ENCODE measurements at places on chromosomes 5 and 9. TPM values are rescaled to one million over a fixed set of nuclear protein-coding genes. Genes with fewer than 3 reads are reported as not detected.

Gene KLHL3
- 14.2 TPM for total RNA-seq

Gene SLC6A3
- 0.85 TPM for total RNA-seq

Gene PCDHB4
- total RNA-seq, result 3.3 TPM

Gene CMYA5
- total RNA-seq, result 12.3 TPM

Gene ZCCHC7
- total RNA-seq, result 15.1 TPM

Gene HSPA5
- 382 TPM for total RNA-seq

Gene DEPDC1B
- total RNA-seq, result 3.1 TPM

Gene LOX
- total RNA-seq, result 45.2 TPM

Gene BAG1
- total RNA-seq, result 84.1 TPM

Gene KCTD16
- total RNA-seq, result 0.63 TPM

GRCh38 chr5:125179612-125180011 is 433.2 kb upstream of the ZNF608 start:
- DNase-seq, result no peak
- no peaks in the 10 kb centered on the region for H3K36me3 ChIP-seq
- H3K27me3 ChIP-seq, result no peaks in the 10 kb centered on the region
- H3K27ac ChIP-seq, result no peak overlapping the region

DNA sequence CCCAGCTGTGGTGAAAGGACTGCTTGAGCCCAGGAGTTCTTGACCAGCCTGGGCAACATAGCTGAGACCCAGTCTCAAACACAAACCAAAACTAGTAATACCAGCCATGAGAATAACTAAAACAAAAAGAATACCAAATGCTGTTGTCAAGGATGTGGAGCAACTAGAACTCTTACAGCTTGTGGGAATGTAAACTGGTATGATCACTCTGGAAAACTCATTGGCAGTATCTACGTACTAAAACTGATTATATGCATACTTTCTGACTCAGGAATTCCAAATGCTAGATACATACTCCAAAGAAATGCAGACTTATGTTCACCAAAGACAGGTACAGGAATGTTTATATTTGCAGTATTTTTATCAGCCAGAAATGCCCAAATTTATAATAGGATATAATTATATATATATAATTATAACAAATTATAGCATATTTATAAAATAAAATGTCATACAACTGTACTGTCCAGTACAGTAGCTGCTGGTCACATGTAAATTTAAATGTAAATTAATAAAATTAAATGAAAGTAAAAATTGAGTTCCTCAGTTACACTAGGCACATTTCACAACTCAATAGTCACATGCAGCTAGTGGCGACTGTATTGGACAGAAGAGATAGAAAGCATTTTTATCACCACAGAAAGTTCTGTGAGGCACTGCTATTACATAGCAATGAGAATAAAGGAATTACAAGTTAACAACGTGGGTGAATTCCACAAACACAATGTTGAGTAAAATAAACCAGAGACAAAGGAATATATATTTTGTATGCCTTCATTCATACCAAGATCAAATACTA is 118.5 kb downstream of the GNAQ start:
- H3K4me3 ChIP-seq, result no peak overlapping the region
- no peaks in the 10 kb centered on the region for H3K36me3 ChIP-seq
- no peak for DNase-seq
- peaks cover 12% of the 10 kb centered on the region for H3K4me1 ChIP-seq

DNA sequence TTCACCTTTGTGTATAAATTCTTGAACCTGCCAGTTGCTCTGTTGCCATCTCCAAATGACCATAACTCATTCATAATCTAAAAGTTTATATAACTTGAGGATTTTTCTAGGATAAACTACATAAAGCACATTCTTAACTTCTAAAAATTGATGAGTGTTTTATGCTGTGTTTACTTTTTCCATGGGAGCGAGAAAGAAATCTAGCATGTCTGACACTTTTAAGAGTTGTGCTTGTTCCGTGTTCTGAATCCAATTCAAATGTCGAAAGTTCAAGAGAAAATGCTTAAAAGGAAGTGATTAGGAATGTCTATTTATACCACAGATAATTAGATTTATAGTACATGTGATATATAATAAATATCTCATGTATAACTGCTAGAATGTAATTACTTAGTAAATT is 154.4 kb downstream of the DEPDC1B start:
- no peaks in the 10 kb centered on the region for H3K27me3 ChIP-seq
- H3K36me3 ChIP-seq, result no peaks in the 10 kb centered on the region
- no peak overlapping the region for H3K27ac ChIP-seq
- DNase-seq, result no peak
- no peak overlapping the region for H3K4me3 ChIP-seq
- H3K4me1 ChIP-seq, result no peaks in the 10 kb centered on the region

- no peaks in the 10 kb centered on the region for H3K36me3 ChIP-seq
- DNase-seq, result no peak
- H3K4me3 ChIP-seq, result no peak overlapping the region
Measured at GRCh38 chr9:77707383-77708063, 59.4 kb upstream of the GNA14 start.

GRCh38 chr9:131668439-131669268 is 71.2 kb downstream of the RAPGEF1 start:
- peaks cover 5% of the 10 kb centered on the region for H3K4me1 ChIP-seq
- H3K4me3 ChIP-seq, result no peak overlapping the region
- no peaks in the 10 kb centered on the region for H3K27me3 ChIP-seq
- H3K36me3 ChIP-seq, result no peaks in the 10 kb centered on the region
- peak; percentile 75 for DNase-seq

DNA sequence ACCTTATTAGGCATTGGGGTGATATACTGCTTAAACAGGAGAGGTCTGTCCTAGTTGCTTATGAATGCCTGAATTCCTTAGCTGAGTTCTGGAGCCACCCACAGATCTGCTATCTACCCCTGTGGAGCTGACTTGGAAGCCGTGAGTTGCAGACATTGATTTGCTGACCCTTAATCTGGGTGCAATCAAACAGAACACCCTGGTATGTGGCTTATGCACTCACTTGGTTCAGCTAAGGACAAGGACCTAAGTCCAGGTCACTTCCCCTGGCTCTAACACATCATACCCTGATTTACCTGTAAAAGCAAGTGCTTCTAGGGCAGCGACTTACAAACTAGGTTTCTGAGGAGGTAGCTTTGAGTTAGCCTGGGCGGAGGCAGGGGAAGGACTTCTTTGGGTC is 41.6 kb upstream of the TLR4 start:
- no peak overlapping the region for H3K4me3 ChIP-seq
- no peaks in the 10 kb centered on the region for H3K27me3 ChIP-seq
- DNase-seq, result no peak
- H3K27ac ChIP-seq, result no peak overlapping the region
- H3K36me3 ChIP-seq, result no peaks in the 10 kb centered on the region

DNA sequence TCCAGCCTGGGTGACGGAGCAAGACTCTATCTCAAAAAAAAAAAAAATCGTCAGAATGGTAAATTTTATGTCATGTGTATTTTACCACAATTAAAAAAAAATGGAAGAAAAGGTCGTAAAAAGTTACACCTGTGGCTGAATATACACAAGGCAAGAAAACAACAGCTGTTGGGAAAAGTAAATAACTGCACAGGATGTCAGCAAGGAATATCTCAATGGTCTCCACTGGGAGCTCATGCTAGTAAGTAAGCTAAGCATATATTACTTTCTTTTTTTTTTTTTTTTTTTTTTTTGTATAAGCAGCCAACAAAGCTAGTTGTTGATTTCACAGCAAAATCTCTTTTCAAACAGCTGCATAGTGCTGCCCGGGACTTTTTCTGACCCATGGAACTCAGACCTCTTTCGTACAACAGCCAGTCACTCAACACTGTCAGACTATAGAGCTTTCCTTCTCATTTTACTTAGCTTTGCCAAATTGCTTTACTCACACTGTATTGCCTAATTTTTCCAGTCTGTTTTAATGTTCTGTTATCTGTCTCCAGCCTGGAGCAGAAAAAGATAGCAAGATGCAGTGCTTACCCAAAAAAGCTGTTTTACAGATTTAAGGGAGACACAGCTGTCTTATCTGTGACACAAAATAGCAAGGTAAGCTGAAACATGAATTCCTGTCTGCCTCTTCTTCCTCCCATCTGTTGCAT is 175.9 kb downstream of the ENC1 start:
- peak; percentile 96 for DNase-seq
- no peak overlapping the region for H3K27ac ChIP-seq
- no peaks in the 10 kb centered on the region for H3K36me3 ChIP-seq
- no peaks in the 10 kb centered on the region for H3K27me3 ChIP-seq
- no peaks in the 10 kb centered on the region for H3K4me1 ChIP-seq

DNA sequence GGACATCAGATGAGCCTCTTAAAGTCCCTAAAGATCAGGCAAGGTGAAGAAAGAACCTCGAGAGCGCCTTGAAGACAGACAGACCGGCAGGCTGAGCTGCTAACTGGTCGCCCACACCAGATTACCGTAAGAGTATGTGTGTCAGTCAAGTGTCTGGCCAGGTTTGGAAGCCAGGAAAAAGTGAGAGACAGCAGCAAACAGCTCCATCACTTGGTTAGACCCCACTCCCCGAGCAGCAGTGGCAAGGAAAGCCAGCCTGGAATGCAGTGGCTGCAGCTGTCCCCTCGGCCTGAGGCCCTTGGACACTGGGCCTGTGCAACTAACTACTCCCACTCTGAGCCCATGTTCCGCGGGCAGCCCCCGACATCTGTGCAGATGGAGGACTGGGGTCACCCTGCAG is 214.1 kb downstream of the DIRAS2 start:
- H3K36me3 ChIP-seq, result no peaks in the 10 kb centered on the region
- H3K4me3 ChIP-seq, result no peak overlapping the region
- H3K27me3 ChIP-seq, result no peaks in the 10 kb centered on the region
- no peak for DNase-seq

DNA sequence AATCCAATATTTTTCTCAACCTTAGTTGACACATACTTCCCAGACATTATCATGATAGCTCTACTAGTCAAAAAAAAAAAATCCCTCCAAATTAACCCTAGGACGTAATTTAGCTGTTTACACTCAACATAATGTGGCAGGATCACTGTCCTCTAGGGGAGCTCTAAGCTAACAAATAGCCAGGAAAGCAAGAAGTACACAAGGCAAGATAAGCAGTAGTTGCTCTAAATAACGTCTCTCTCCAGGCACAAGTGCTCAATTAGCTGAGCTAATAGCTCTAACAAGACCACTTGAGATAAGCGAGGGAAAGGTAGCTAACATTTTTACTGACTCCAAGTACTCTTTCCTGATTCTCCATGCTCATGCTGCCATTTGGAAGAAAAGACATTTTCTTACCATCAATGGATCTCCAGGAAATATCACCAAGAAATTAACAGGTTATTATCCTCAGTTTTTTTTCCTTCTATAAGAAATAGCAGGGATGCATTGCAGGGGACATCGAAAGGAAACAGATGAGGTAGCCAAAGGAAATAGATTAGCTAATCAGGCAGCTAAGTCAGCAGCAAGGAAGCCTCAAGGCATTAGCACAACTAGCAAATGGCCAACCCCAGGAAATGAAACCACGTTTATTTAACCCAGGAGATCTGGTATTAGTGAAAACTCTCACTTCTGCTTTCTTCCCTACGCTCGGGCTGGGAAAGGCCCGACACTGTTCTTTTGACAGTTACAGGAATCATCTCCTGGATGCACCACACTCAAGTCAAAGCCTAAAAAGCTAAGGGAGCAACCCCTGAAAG is 614.1 kb downstream of the PTPRD start:
- no peaks in the 10 kb centered on the region for H3K36me3 ChIP-seq
- no peaks in the 10 kb centered on the region for H3K27me3 ChIP-seq
- H3K4me1 ChIP-seq, result no peaks in the 10 kb centered on the region
- no peak overlapping the region for H3K4me3 ChIP-seq

DNA sequence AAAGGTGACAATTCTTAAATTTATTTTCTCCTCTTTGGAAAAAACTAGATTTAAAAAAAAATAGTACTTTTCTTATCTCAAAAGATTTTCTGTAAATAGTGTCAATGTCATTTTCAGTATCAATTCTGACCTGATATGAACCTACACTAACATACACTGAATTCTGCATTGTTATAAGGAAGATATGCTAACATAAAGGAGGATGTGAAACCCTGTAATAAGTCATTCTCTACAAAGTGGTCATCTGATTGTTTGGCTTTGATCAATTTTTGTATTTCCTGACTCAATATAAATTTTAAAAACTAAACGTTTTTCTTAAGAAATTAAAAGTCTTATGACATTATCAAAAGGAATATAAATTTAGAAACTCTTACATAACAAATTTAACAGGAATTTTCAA is 233.6 kb upstream of the EDIL3 start:
- H3K4me1 ChIP-seq, result peaks cover 5% of the 10 kb centered on the region
- H3K27me3 ChIP-seq, result no peaks in the 10 kb centered on the region
- H3K36me3 ChIP-seq, result no peaks in the 10 kb centered on the region
- no peak for DNase-seq
- H3K4me3 ChIP-seq, result no peak overlapping the region

Data from lung (tissue), 17 donors.